ENCODE measurements at places on chromosomes 12 and 14.

GRCh38 chr12:109858764-109859163, 21.6 kb downstream of the GLTP start:
- H3K36me3 ChIP-seq = no peaks in the 10 kb centered on the region
- no peaks in the 10 kb centered on the region for H3K4me1 ChIP-seq
- H3K27ac ChIP-seq = no peak overlapping the region
- H3K4me3 ChIP-seq = no peak overlapping the region
- no peaks in the 10 kb centered on the region for H3K27me3 ChIP-seq

- no peaks in the 10 kb centered on the region for H3K36me3 ChIP-seq
- no peak for DNase-seq
- no peaks in the 10 kb centered on the region for H3K4me1 ChIP-seq
- no peak overlapping the region for H3K4me3 ChIP-seq
- H3K27me3 ChIP-seq = no peaks in the 10 kb centered on the region
- H3K27ac ChIP-seq = no peak overlapping the region
Observed at GRCh38 chr14:105839425-105840265, 313.3 kb downstream of the TMEM121 start.

DNA sequence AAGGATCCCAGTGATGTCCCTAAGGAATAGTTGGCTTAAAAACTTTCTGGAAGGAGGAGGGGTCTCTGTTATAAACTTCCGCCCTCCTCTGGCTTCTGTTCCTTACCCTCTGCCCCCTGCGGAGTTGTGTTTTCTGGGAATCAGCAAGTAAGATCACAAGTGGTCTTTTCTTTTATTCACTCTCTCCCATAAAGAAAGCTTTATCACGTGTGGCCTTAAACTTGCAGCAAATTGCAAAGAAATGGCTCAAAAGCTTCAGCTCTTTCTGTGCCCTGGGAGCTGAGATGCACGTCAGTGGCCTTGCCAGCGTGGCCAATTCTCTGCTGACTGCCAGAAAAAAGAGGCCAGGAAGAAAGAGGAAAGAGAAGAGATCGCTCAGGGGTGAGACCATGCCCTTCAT, at the start of gene SLCO1C1:
Gene SLCO1C1, plus strand, starts transcription at position 101 of the 400 bp plus-strand sequence. CDS start 4,245 bp downstream, outside the sequence.
- no peaks in the 10 kb centered on the region for H3K4me1 ChIP-seq
- no peaks in the 10 kb centered on the region for H3K27me3 ChIP-seq
- H3K4me3 ChIP-seq = no peak within 1 kb of the TSS

DNA sequence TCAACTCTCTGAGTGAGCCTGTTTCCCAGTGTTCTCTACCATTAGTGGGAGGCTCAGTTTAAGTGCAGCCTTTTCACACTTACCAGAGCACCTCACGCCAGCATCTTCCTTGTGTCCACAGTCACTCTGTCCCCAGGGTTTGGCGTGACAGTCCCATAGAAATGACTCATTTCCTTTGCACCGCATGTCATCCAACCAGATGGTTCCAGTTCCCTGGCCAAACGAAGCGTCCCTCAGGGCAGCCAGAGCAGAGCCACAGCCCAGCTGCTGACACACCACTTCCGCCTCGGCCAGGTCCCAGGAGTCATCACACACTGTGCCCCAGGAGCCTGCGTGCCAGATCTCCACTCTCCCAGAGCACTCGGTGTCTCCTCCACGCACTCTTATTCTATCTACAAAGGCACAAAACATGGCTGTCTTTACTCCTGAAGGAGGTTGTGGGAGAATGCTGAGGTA, 65.4 kb downstream of the ACSM4 start:
- no peaks in the 10 kb centered on the region for H3K4me1 ChIP-seq
- H3K36me3 ChIP-seq = no peaks in the 10 kb centered on the region
- no peak overlapping the region for H3K4me3 ChIP-seq
- no peak overlapping the region for H3K27ac ChIP-seq
- peaks cover 1% of the 10 kb centered on the region for H3K27me3 ChIP-seq

DNA sequence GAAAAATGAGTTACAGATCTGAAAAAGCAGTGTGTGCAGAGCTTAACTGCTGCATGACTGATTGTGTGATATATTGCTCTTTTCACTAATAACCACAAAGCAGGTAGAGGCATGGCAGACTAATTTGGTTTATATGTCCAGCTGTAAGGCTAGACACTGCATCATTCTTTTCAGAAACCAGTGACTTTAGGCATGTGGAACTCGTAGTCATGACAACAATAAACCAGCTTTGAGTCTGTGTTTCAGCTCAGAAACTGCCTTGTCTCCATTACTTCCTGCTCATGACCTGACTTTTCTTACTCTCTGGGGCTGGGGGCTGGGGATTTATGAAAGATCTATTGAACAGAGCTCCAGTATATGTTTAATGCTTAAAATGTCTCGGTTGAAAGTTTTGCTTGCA, 146.8 kb upstream of the LRIG3 start:
- H3K4me3 ChIP-seq = no peak overlapping the region
- no peak overlapping the region for H3K27ac ChIP-seq
- H3K27me3 ChIP-seq = no peaks in the 10 kb centered on the region
- no peaks in the 10 kb centered on the region for H3K4me1 ChIP-seq
- no peaks in the 10 kb centered on the region for H3K36me3 ChIP-seq
- DNase-seq = no peak

GRCh38 chr12:106305376-106305775, 2.8 kb downstream of the TCP11L2 start:
- no peak for DNase-seq
- H3K27ac ChIP-seq = peak overlapping the region; percentile 13
- peaks cover 82% of the 10 kb centered on the region for H3K4me1 ChIP-seq
- H3K4me3 ChIP-seq = no peak overlapping the region
- H3K36me3 ChIP-seq = no peaks in the 10 kb centered on the region

DNA sequence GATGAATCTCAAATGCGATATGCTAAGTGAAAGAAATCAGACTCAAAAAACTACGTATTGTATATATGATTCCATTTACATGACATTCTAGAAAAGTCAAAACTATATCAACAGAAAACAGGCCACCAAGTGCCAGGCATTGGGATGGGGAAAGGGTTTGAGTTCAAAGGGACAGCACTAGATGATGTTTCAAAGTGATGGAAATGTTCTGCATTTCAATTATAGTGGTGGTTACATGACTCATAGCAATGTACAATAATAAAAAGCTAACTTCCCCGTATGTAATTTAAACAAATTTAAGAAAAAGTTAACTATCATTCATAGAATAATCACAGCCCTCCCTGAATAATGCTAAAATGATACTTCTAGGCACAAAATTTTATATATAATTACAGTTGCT, 13.5 kb downstream of the HECTD1 start:
- peak overlapping the region; percentile 38 for H3K27ac ChIP-seq
- no peak overlapping the region for H3K4me3 ChIP-seq
- H3K27me3 ChIP-seq = no peaks in the 10 kb centered on the region
- peaks cover 47% of the 10 kb centered on the region for H3K4me1 ChIP-seq

GRCh38 chr14:21723431-21724045, 49.9 kb upstream of the OR4E1 start:
- peak overlapping the region; percentile 81 for H3K4me3 ChIP-seq
- H3K4me1 ChIP-seq = no peaks in the 10 kb centered on the region
- H3K36me3 ChIP-seq = no peaks in the 10 kb centered on the region
- peaks cover 29% of the 10 kb centered on the region for H3K27me3 ChIP-seq

DNA sequence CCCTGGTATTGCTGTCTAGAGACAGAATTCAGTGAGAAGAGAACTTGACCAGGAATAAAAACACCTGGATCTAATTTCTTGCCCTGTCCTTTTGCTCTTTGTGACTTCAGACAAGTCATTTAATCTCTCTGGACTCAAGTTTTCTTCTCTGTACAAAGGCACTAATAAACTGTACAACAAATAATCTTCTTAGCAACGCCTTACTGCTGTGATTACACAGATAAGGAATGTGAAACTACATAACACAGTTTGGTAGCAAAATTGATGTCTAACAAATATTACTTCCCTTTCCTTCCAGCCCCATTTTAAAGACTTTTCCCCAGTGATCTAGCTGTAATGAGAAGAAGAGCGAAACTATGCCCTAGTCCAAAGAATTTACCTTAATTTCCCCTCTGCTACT, 69.3 kb downstream of the BCAT1 start:
- H3K36me3 ChIP-seq = peaks cover 9% of the 10 kb centered on the region
- H3K4me1 ChIP-seq = no peaks in the 10 kb centered on the region
- H3K27ac ChIP-seq = no peak overlapping the region
- H3K27me3 ChIP-seq = no peaks in the 10 kb centered on the region

DNA sequence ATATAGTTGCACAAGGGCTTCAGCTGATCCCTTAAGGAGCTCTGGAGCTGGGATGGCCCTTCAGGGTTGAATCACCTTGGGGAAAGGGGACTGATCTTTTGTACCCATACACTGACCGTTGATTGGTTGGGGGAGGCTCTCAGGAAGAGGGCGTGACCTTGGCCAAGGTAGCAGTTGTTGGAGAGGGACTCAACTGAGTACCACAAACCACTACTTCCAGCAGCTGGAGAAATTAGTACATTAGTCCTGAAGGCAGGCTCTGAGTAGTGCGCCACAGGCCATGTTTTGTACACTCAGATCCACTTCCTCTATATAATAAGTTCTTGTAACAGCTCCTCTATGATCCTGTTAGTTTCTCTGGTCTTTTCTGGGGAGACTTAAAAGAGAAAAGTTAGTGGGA, 317.6 kb downstream of the CCDC91 start:
- no peaks in the 10 kb centered on the region for H3K4me1 ChIP-seq
- no peaks in the 10 kb centered on the region for H3K27me3 ChIP-seq
- H3K36me3 ChIP-seq = peaks cover 7% of the 10 kb centered on the region
- DNase-seq = no peak

GRCh38 chr12:65501093-65501621, 222.7 kb downstream of the MSRB3 start:
- no peaks in the 10 kb centered on the region for H3K36me3 ChIP-seq
- no peaks in the 10 kb centered on the region for H3K4me1 ChIP-seq
- H3K4me3 ChIP-seq = no peak overlapping the region
- no peak for DNase-seq
- H3K27ac ChIP-seq = no peak overlapping the region

GRCh38 chr12:129610601-129611120, 293.2 kb downstream of the TMEM132D start:
- H3K36me3 ChIP-seq = no peaks in the 10 kb centered on the region
- no peak overlapping the region for H3K27ac ChIP-seq
- no peaks in the 10 kb centered on the region for H3K4me1 ChIP-seq
- DNase-seq = no peak
- no peak overlapping the region for H3K4me3 ChIP-seq

- DNase-seq = no peak
- H3K27me3 ChIP-seq = no peaks in the 10 kb centered on the region
- no peaks in the 10 kb centered on the region for H3K4me1 ChIP-seq
- peaks cover 10% of the 10 kb centered on the region for H3K36me3 ChIP-seq
- H3K27ac ChIP-seq = no peak overlapping the region
- H3K4me3 ChIP-seq = no peak overlapping the region
Observed at GRCh38 chr12:122306407-122306806, 40.1 kb upstream of the VPS33A start.

DNA sequence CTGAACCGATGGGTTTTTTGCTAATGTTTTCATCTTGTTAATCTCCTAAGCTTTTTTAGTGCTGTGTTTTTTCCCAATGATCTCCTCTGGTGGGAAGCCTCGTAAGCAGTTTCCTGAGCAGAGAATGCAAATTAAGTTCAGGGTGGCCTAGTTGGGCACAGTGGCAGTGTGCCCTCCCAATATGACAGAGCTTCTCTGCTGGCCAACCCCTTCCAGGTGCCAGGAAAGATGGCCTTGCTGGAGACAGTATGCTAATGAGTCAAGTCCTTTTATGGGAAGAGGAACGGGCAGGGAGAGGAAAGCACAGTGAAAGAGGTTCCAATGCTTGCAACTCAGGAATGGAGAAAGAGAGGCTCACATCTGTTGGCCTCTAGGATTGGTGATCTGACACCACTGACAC, 115.8 kb downstream of the GCH1 start:
- no peak overlapping the region for H3K27ac ChIP-seq
- DNase-seq = no peak
- H3K27me3 ChIP-seq = peaks cover 2% of the 10 kb centered on the region
- H3K4me1 ChIP-seq = peaks cover 10% of the 10 kb centered on the region
- no peak overlapping the region for H3K4me3 ChIP-seq
- peaks cover 6% of the 10 kb centered on the region for H3K36me3 ChIP-seq

DNA sequence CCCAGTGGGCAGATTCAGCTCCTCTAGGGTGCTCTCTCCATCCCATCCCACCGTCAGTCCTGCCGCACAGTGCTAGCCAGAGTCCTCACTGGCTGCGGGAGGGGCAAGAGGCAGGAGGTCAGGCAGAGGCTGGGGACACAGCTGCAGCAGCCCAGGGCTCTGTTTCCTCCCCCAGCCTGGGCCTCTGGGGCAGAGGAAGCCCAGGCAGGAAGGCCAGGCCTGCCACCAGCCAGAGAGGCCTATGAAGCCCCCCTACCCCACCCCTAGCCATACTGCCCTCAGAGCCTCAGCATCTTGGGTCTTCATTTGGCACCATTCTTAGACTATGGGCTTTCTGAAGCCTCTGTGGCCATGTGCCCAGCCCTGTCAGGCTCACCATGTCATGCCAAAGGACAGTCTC, 3.4 kb downstream of the ACVRL1 start:
- no peak for DNase-seq
- H3K36me3 ChIP-seq = no peaks in the 10 kb centered on the region
- no peaks in the 10 kb centered on the region for H3K4me1 ChIP-seq
- H3K27ac ChIP-seq = no peak overlapping the region
- peaks cover 28% of the 10 kb centered on the region for H3K27me3 ChIP-seq
- no peak overlapping the region for H3K4me3 ChIP-seq

- peaks cover 55% of the 10 kb centered on the region for H3K36me3 ChIP-seq
- H3K4me3 ChIP-seq = no peak overlapping the region
- peaks cover 52% of the 10 kb centered on the region for H3K4me1 ChIP-seq
- H3K27me3 ChIP-seq = no peaks in the 10 kb centered on the region
Observed at GRCh38 chr12:110667671-110668070, 21.2 kb downstream of the HVCN1 start.

DNA sequence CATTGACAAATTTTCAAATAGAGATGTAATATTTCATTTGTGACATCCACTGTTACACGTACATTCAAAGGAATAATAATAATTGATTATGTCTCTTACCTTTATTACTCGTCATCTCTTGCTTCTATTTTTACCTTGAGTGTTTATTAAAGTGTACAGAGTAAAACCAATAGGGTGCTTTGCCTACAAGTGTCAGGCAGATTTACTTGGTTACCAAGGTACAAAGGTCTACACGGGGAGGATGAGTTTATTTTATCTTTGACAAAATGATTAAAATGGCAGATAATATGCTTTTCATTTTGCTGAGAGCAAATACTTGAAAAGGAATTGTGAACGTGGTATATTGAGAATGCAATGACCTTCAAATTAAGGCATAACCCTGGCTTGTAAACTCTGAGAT, 137.8 kb upstream of the SOX5 start:
- H3K27ac ChIP-seq = no peak overlapping the region
- no peaks in the 10 kb centered on the region for H3K27me3 ChIP-seq
- H3K4me1 ChIP-seq = no peaks in the 10 kb centered on the region
- no peaks in the 10 kb centered on the region for H3K36me3 ChIP-seq
- no peak overlapping the region for H3K4me3 ChIP-seq
- DNase-seq = no peak

DNA sequence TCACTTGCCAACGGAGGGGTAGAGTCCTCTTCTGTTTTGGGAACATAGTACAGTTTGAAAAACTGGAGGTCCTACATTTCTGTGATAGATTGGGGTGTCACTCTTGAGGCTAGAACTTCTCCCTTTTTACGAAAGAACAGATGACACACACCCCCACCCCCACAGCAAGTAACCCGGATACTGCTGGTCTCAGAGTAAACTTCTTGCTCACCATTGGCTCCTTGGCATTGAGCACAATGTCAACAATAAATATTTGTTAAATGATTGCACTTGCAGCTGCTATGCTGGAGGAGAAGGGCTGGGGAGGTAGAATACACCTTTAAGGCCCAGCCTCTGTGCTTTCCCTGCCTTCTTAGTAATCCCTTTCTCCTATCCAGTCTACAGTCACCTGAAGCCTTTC, 149.8 kb downstream of the TGFB3 start:
- no peak for DNase-seq
- H3K27ac ChIP-seq = no peak overlapping the region
- H3K4me3 ChIP-seq = no peak overlapping the region
- H3K4me1 ChIP-seq = peaks cover 9% of the 10 kb centered on the region
- peaks cover 16% of the 10 kb centered on the region for H3K36me3 ChIP-seq

All from activated naive CD8-positive, alpha-beta T cell treated with anti-CD3 and anti-CD28 coated beads, Interleukin-2, amount 50 U/mL, for 24 hours (primary cell).